Myocyte (in vitro differentiated cells): ENCODE measurements at places on chromosomes 7 and 10. TPM values are rescaled to one million over a fixed set of nuclear protein-coding genes. Genes with fewer than 3 reads are reported as not detected.

DNA sequence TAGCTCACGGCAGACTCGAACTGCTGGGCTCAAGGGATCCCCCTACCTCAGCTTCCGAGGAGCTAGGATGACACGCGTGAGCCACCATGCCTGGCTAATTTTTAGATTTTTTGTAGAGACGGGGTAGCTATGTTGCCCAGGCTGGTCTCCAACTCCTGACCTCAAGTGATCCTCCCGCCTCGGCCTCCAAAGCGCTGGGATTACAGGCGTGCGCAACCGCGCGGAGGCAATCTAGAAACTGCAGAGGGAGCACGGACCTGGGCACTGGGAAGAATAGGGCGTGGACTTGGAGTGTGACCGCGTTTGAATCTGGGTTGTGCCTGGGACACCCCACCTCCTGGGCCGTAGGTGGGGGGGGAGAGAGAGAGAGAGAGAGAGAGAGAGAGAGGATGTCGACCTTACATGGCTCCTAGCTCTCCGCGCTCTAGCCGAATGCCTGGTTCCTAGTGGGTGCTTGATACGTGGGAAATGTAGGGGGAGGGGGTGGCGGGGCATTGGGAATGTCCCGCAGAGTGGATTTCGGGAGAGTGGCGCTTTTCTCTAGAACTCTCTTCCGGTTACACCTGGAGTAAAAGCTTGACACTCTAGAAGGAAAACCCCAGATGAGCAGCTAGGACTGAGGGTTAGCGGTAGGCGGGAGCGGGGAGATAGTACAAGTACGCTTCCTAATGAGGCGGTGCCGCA is 1.2 kb upstream of the MAP3K8 start:
- no peak for DNase-seq

GRCh38 chr7:69434398-69434815 is 163.9 kb upstream of the AUTS2 start:
- DNase-seq: no peak

DNA sequence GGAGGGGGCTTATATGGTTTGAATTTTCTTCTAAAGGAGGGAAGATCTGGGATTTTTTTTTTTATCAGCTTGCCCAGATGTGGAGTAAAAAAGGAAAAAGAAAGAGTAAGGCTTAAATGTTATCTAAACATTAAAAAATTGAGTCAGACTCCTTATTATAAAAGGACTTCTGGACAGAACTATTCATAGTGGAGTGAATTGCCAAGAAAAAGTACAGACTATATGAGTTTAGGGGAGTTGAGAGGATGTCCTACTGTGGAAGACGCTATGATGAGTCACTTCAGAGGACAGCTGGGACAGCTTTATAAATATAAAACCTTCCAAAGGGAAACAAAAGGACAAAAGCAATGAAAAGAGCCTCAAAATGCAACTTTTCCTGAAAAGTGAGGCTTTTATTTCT is 73.0 kb downstream of the TFPI2 start:
- peak; percentile 10 for DNase-seq

GRCh38 chr7:26061678-26062603 is 90.1 kb upstream of the NFE2L3 start:
- DNase-seq: peak; percentile 61

GRCh38 chr7:43625453-43625852 is 42.5 kb downstream of the STK17A start:
- DNase-seq: peak; percentile 50

- DNase-seq: peak; percentile 96
These were observed at the start of gene EBF3 for GRCh38 chr10:129963641-129964501. TSS of gene EBF3 (minus strand) at chr10:129964274. CDS start at chr10:129963768, 506 bp downstream.

DNA sequence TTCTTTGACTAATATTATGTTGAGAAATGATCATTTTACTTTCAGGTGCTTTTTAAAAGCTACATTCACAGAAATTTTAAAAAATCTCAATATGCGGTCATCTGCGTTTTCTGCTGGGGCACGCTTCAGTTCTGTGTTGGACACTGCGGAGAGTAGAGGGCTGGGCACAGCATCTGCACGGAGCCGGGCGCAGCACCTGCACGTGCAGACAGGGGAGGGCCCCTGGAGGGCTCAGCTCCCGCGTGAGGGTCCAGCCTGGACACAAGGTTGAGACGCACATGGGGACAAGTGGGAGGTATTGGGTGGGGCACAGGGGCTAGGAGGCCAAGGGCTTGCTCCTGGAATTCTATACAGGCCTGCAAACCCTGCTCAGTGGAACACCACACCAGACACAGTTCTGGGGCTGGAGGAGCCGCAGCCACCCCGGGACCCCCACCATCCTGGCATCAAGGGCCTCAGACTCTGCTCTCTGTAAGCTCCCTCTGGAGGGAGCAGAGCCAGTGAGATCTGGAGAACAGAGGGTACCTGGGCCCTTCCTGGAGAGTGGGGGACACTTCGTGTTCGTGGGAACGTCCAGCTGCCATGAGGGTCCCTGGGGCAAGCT is 20.4 kb upstream of the FAM20C start:
- no peak for DNase-seq

BMPER gene
- 1.3 and 3.1 TPM in 2 replicates for total RNA-seq

SYT15 gene
- total RNA-seq: 0.03 TPM in 1 of 2 replicates, not detected in the other

HTR7 gene
- total RNA-seq: 4.2 and 18.2 TPM in 2 replicates
